ENCODE measurements at places on chromosomes 6 and 20. TPM values are rescaled to one million over a fixed set of nuclear protein-coding genes. Genes with fewer than 3 reads are reported as not detected.
A peak's percentile ranks its signal among the peaks of the same experiment; 100 is the strongest.

GRCh38 chr20:50398821-50399554 lies 111.2 kb upstream of the PTPN1 start:
- DNase-seq: peak; percentile 22

DNA sequence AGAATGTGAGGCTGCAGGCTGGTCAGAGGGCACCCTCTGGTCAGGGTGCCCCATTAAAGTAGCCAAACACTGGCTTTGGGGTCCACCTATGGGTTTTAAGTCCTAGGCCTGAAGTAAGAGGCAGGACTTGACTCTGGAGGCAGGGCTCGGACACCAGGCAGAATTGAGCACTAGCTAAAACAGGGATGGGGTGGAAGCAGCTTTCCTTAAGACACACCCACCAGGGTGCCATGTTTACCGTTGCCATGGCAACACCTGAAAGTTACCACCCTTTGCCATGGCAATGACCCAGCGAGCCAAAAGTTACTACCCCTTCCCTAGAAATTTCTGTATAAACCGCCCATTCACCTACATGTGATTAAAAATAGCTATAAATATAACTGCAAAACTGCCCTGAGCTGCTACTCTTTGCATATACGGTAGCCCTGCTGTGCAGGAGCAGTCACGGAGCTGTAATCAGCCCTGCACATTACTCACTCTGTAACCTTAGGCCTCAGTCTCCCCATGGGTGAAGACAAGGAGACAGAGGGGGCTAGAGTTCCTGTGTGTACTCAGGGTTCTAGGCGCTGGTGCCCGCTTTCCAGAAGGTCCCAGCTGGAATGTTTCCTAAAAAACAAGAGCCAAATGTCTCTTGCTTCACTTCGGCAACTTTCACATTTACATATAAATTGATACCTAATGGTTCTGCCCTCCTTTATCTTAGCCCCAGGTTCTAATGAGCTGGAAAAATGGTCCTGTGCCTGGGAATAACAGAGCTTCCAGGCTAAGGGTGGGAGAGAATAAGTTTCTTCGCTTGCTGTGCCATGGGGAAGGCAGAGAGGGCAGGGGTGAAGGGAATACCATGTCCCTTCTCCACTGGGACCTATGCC lies 27.2 kb upstream of the SRSF6 start:
- no peak for DNase-seq

DNA sequence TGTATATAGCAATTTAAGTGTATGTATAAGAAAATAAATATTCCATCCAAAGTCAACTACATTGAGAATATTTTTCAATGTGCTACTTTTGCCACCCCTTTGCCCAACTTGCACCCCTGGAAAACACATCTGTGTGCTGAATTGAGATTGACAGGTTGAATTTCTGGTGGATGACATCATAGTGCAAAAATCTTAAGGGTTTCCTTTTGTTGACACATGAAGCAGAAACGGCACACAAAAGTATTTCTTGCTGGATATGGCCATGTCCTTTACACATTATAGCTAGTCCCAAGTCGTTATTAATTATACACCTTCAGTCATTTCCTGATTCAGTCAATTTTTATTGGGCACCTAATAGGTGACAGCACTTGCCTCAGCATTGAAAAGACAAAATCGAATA lies 188.7 kb upstream of the FBXL4 start:
- DNase-seq: no peak

GRCh38 chr20:17878912-17879602 lies 89.5 kb downstream of the SNX5 start:
- no peak for DNase-seq

DNA sequence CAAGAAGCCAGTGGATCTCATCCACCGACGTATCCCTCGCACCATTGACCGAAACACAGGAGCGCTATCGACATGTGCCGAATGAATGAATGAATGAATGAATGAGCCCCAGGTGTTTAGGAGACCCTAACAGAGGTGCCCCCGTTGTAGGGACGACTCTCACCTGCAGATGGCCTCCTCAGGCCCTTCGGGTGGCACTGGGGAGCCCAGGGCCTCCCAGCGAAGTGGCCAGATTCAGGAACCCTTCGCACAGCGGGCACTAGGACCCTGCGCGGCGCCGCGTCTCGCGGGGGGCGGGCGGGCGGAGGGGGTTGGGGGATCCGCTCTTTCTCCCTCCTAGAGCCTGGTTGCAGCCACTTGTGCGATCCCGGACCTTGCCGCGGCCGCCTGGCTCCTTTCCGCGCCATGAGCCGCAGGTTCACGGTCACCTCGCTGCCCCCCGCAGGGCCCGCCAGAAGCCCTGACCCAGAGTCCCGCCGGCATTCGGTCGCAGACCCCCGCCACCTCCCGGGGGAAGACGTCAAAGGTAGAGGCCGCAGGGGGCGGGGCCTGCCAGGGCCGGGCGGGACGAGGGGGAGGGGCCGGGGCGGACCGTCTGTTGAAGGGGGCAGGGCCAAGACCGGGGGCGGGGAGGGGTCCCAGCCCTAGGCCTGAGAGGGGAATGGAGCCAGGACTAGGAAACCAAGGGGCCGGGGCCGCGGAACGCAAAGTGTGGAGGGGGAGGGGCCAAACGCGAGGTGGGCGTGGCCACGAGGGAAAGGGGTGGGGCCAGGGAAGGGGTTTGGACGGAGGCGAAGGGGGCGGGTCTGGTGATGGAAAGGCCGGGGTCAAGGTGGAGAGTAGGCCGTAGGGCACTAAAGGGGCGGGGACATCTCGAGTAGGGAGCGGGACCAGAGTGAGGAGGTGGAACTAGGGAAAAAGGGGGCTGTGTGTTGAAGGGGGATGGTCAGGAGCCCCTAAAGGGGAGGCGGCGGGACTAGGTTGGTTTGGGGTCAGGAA lies 7.4 kb upstream of the SLC12A5 start:
- DNase-seq: peak; percentile 71

- DNase-seq: no peak
Measured at GRCh38 chr20:48425817-48426612, 401.8 kb downstream of the PREX1 start.

GRCh38 chr6:39945626-39946025 lies 11.4 kb upstream of the MOCS1 start:
- no peak for DNase-seq

DNA sequence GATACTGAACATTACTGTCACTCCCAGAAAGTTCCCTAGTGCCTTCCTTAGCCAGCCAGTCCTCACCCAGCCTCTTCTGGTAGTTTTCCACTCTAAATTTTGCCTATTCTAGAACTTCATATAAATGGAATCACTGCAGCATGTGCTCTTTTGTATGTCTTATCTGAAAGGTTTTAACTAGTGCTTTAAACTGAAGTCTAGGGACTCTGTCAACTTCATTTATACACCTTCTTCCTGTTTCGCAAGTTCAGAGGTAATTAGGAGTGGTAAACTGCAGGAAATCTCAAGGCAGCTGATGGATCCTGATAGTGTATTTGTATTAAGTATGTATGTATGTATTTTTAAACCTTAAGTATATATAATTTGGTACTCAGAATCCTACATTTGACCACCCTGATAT lies 94.3 kb downstream of the TCP11 start:
- DNase-seq: no peak

DNA sequence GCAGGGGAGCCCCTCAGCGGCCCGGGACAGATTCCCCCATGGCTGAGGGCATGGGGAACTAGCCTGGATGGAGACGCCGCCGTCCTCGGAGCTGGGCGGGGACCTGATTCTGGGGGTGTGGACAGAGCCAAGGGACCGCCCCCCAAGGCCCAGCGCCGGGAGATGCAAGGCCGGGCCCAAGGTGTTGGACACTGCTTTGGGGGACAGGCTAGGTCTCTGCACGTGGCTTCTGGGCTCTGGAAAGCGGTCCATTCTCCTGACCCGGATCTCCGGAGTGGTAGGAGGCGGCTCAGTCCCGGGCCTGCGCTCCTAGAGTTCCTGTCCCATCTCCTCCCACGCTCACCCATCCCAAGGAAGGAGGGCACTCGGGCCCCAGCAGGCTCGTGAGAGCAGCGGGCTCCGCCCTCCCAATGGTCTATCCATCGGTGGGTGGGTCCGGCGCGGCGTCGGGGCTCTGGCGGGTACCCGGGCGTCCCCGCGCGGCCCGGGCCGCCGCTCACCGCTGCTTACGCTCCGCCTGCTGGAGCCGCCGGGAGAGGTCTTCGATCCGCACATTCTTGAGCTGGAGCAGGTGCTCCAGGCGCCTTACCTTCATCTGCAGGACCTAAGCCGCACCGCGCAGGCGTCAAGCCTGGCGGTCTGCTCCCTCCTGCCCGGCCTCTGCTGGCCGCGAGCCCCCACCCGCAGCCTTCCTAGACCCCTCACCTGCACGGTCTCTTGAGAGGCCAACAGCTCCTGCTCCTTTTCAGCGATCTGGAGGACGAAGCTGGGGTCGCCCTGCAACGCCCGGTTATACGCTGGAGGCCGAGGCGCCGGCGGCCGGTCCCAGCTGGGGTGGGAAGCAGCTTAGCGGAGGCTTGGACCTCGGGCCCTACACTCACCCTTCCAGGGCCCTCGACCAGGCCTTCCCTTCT lies 3.3 kb downstream of the SPEF1 start:
- no peak for DNase-seq

DNA sequence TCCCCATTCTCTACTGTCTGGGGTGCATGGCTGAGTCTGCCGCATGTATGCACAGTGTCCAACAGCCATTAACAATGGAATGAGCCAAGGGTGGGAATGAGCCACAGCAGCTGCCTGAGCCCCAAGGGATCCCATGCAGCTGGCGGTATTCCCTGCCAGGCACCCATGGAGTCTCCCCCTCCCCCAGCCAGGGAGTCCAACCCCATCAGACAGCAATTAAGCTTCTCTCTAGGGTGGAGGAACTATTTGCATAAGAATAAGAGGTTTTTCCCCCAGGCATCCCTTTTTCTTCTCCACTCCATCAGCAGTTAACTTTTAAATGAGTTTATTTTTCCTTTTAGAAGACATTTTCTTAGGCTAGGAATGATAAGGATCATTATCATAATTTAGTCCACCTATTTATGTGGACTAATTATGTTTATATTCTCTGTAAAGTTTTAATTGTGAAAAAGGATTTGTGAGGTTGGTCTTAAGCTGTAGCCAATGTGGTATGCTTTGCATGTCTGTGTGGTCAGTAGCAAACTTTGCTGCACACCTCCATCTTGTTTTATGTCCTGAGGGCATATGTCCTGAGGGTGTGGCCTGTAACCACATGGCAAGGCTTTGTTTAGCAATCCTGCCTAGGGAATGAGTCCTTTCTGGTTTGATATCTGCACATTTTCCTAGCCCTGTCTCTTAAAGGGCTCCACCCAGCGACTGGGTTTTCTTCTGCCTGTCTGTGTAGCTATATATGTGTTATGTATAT lies 158.9 kb upstream of the OLIG3 start:
- DNase-seq: no peak

GRCh38 chr6:74256781-74257180 lies 560.8 kb downstream of the CD109 start:
- DNase-seq: no peak

DNA sequence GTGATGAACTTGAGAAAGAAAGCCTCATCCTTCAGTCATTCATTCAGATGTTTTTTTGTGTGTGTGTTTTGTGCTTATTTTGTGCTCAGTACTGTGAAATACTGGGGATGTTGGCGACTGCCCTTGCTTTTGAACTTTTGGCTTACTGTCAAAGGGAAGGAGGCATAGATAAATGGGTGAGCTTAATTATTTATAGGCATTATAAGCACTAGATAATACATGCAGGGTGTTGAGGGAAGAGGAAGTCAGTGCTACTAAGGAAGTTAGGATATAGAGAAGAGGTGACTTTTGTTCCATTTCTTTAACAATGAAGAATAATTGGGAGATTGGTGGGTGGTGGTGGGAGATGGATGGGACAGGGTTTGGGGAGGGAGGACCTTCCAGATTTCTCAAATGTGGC lies 23.6 kb downstream of the XRN2 start:
- no peak for DNase-seq

DNA sequence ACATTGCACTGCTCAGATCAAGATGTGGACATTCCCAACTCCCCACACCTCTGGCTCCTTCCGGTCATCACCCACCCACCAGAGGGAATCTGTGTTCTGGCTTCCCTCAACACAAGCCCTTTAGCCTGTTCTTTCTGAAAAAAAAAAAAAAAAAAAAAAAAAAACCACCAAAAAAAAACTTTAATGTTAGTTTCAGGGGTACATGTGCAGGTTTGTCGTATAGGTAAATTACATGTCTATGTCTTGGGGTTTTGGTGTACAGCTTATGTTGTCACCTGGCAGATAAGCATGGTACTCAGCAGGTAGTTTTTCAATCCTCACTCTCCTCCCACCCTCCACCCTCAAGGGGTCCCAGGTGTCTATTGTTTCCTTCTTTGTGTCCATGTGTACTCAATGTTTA lies 135.8 kb upstream of the FOXA2 start:
- no peak for DNase-seq

DNA sequence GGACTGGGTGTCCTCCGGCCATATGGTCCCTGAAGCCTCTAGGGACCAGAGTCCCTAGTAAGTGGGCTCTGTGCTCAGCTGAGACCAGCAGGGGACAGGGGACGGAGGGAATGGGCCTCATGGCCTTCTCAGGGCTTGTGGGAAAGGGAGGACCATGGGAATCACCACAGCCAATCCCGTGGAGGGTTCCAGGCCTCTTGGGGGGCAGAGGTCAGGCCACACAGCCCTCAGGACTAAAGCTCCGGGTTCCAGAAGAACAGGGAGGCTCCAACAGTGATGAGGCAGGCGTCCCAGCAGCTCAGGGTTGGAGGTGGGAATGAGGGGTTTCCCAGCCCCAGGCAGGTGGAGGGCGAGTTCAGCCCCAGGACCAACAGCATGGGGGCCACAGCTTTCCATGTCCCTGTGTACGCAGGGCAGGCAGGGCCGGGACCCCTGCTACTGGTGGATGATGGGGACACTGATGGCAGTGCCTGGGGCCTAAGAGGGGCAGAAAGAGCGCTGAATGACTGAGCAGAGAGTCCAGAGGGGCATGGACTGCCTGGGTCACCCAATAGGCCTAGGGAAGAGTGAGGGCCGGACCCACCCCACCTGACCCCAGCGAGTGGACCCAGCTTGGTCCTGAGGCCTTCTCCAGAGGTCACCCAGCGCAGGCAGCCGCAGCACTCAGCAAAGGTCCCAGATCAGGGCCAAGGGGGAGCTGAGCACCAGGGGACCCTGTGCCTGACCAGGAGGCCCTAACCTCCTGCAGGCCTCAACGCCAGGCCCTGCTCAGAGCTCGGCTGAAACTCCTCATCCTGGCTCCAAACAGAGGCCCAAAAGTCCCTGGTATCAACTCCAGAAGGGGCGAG lies 8.8 kb downstream of the MYL9 start:
- DNase-seq: no peak

DNA sequence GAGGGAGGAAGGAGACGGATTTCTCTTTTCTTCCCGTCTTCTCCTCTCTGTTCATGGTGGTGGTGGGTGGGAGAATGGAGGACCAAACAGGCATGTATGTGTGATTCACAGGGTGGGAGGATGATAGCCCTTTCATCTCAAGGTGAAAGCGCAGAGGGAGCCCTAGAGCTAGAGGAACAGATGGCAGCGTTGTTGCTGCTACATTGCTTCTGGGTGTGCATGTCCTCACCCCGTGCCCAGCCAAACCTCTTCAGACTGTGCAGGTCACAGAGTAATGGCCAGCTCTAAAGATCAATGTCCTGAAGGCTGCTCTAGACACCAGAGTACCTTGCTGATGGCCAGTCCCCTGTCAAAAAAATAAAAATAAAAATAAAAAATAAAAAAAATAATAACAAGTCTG lies 301.8 kb downstream of the TBC1D7 start:
- DNase-seq: no peak

Gene CST9L
- total RNA-seq: not detected

Gene MOCS3
- total RNA-seq: 11.7 TPM

Measured in MG63 (cell line).